ENCODE measurements at places on chromosomes 11 and 22.

DNA sequence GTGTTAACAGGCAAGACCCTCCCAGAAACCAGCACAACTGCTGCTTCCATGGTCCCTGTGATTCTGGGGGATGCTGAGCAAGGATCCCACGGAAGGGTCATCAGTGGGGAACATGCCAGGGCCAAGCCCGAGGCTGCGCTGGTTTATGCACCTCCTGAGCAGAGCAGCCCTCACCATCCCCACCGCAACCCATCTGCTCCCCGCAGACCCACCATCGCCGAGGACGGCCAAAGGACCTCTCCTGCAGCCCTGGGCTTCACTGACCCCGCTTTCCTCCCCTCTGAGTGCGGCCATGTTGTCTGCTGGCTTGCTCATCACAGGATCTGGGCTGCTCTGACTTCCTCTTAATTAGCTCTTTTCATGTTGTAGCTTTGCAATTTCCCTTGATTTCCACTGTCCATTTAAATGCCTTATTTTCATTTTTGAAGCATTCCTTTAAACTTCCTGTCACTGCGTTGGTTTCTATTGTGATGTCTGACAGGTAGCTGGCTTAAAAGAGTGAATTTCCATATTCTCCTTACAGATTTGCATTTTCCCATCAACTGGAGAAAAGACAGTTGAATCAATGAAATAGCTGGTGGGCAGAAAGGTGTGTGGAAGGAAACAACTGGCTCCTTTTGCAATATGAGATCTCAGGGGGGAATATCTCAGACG is 14.9 kb downstream of the TP53AIP1 start:
- DNase-seq = no peak

- DNase-seq = peak; percentile 77
These were observed 41.7 kb upstream of the ADA2 start for GRCh38 chr22:17260950-17261349.

DNA sequence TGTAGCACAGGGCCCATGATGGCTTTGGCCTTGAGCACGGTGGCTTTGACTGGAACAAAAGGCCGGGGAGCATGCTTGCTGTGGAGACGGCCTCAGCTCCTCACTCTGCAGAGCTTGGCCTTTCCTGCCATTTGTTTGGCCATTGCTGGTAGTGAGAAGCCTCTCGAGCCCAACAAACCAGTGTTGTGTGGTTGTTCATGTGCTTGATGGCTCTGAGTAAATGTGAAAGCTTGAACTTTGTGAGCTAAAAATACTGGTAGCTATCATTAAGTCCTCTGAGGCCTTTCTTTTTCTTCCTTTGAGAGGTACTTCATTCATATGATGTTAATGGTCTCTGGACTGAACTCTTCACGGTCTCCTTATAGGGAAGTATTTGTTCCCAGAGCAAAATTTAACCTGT is 39.6 kb downstream of the NAT10 start:
- no peak for DNase-seq

DNA sequence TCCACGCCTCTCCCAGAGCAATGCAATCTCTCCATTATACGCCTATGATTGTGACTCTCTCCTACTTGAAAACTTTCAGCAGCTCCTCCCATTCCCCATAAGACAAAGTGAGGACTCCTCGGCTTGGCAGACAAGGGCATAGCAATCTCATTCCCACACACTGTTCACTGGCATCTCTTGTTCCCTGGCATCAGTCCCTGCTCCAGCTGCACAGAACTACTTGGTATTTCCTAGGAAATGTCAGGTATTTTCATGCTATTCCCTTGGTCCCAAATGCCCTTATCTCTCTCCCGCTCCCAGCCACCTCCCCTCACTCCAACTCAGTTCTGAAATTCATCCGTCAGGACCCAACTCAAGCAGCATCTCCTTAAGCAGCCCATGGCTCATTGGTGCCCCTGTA is 28.4 kb downstream of the TMPRSS5 start:
- no peak for DNase-seq

- no peak for DNase-seq
These were observed 186.6 kb upstream of the MTNR1B start for GRCh38 chr11:92782806-92783205.

DNA sequence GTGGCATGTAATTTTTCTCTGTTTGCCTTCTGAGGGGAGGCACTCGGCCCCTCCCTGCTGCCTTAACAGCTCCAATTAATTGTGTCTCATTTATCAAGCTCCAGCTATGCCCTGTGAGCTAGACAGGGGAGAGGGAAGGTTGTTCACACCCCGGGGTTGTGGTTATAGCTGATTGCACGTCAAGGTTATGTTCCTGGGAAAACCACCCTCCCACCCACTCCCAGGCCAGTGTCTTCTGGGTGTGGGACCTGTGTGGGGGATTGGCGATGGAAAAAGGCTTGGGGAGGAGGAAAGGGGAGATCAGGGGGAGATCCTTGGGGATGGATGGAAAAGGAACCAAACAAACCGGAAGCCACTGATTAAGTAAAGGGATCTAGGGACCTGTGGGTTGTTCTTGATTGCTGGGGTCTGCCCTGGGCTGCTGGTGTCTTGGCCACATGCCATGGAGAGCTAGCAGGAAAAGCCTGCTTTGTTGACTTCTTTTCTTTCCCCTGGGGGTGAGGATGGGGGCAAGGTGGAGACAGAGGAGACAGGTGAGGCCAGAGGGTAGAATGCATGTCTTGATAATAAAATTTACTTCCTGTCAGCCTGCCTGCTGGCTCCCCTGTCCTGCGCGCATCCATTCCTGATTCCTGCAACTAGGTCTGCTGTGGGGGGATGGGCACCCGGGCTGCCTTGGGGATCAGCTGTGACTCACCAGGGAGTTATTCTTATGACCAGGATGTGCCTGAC is 13.5 kb upstream of the SORL1-AS1 start:
- peak; percentile 99 for DNase-seq

- DNase-seq = no peak
These were observed 416.3 kb downstream of the SHANK2 start for GRCh38 chr11:70836071-70836470.

GRCh38 chr11:118625036-118625690 is 17.7 kb downstream of the PHLDB1 start:
- no peak for DNase-seq
